ENCODE measurements at places on chromosomes 5 and 9.
A peak's percentile ranks its signal among the peaks of the same experiment; 100 is the strongest.

- DNase-seq, result no peak
Measured at GRCh38 chr5:1784197-1785050, 15.2 kb downstream of the MRPL36 start.

GRCh38 chr9:131818089-131818488 lies 78.2 kb upstream of the RAPGEF1 start:
- DNase-seq, result no peak

- DNase-seq, result no peak
Measured at GRCh38 chr9:16720386-16720785, 150.1 kb downstream of the BNC2 start.

DNA sequence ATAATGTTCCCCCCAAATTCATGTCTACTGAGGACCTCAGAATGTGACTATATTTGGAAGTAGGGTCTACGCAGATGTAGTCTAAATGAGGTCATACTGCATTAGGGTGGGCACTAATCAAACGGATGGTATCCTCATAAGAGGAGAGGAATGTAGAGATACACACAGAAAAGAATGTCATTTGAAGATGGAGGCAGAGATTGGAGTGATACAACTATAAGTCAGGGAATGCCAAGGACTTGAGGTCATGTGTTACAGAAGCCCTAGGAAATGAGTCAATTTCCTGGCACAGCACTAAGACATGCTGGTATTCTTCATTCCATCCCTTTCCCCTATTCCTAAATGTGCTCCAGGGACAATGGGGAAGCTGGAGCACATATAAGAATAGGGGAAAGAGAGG lies 758 bp upstream of the PDCD1LG2 start:
- peak; percentile 15 for DNase-seq

DNA sequence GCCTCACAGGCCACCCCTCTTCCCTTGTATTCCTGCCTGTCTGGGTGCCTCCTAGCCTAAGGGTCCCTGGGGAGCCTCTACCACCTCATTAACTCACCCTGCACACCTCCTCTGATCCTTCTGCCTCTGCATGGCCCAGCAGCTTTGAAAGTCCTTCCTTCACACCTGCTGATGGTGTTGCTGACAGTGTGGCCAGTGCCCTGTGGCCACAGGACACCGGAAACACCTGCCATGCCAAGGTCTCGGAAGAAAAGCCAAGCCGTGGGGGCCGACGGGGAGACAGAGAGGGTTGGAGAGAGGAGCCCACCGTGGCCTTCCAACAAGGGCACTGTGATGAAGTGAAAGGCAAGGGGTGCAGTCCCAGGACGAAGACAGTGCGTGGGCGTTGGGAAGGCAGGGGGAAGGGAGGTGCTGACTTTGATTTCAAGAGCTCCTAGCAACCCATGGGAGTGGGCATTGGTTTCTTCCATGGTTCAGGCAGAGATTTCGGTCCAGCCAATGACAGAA lies 4.1 kb downstream of the BTNL9 start:
- DNase-seq, result no peak

DNA sequence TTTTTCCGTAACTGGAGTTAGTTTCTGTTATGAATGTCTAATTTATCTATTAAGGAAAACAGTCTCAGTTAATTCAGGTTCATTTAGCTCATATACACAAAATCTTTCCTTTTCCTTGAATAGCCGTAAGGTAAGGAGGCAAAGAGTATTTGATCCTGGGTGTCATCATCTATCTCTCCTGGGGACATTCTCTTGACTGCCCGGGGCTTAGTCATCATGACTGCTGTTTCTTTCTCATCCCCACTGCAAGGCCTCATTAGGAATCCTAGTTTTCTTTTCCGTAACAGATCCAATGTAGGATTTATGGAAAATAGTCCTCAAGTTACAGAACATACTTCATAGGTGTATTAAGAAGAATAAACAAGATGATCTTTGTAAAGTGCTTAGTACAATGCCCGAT lies 134.9 kb upstream of the CHD1 start:
- no peak for DNase-seq

DNA sequence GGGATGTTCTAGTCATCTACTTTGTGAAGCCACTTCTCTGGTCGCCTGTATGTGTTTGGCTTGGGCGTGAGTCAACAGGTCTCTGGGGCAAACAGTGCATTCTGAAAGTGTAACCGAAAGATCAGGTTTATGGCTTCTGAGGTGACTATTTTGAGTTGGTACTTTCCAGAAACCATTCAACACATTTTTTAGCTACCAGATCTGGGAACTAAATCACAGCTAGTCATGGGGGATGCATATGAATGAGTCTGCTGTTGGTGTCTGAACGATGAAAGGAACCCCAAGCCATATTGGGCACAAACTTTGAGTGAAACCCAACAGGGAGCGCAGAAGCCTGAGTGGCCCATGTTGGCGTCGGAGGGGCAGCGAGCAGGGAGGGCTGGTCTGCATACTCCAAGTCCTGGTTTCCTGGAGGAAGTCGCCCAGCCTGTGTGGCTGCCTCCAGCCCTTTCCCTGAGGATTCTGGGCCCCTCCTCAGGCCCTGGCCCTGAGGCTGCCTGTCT lies 35.3 kb downstream of the UBE2QL1 start:
- DNase-seq, result no peak

DNA sequence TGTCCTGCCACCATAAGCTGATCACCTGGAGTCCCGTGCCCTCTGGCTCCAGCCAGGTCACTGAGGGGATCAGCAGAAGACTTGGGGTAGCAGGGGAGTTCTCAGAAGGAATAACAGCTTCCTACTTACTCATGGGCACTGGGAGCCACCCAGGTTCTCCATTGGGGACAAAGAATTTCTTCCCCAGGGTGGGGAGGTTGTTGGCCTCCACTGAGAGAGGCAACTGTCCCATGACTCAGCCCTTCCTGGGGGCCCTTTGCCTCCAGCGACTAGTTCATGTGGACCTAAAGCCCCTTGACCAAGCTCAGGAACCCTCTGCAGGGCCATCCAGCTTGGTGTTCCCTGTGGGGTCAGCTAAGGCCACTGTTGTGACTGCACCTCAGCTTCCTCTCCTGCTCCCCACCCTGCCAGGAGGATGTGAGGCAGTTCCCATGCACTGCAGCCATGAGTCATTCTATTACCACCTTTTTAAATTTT lies 175.0 kb downstream of the AUH start:
- DNase-seq, result peak; percentile 68

GRCh38 chr9:33116860-33117259 lies 40.4 kb upstream of the SMU1 start:
- no peak for DNase-seq

- DNase-seq, result no peak
Measured at GRCh38 chr5:147204576-147204975, 30.2 kb upstream of the STK32A start.

GRCh38 chr5:55437859-55438206 lies 96.9 kb downstream of the PLPP1 start:
- no peak for DNase-seq

DNA sequence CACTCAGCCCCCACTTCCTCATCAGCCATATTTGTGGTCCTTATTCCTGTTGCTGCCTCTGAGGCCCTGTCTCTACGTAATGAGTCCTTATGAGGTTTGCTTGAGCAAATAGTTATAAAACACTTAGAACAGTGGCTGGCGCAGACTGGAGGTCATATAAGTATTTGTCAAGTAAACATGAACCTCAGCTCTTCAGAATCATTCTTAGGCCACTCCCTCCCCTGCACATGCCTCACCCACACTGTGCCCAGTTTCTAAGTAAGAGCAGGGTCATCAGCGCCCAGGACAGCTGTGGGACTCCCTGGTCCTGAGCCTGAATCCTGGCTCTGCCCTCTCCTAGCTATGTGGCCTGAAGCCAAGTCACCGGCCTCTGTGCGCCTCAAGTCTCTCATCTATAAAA lies 4.0 kb downstream of the ST6GALNAC4 start:
- DNase-seq, result no peak

GRCh38 chr5:154837009-154837901 lies 13.1 kb downstream of the FAXDC2 start:
- no peak for DNase-seq

GRCh38 chr5:155089643-155090042 lies 76.1 kb downstream of the KIF4B start:
- DNase-seq, result no peak

GRCh38 chr5:68928617-68929302 lies 165.1 kb upstream of the SLC30A5 start:
- DNase-seq, result no peak

DNA sequence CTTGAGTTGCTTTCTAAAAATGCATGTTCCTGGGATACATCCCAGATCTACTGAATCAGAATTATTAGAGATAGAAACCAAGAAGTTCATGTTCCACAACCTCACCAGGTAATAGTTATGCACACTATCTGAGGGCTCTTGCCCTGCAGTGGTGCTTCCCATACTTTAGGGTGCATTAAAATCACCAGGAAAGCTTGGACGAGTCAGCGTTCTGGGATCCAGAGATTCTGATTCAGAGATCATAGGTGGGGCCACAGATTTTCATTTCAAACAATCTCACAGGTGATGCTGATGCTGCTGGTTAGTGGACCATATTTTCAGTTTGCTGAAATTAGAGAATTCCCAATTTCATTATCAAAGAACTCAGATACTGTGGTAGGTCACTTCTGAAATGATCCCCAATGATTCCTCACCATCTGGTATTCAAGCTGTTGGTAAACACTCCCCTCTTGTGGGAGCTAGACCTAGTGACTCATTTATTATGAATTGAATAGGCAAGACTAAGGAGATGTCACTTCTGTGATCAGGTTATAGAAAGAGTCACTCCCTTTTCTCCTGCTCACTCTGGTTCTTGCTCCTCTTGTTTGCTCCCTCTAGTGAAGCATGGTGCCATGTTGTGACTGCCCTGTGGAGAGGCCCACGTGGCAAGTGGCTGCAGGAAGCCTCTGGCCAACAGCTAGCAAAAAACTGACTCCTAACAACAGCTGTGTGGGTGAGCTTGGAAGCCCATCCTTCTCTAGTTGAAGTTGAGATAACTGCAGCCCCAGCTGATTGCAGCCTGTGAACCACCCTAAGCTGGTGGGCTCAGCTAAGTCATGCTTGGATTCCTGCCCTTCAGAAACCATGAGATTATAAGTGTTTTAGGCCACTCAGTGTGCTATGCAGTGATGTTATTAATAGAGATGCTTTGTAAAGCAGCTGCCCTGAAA lies 59.8 kb downstream of the SH3TC2 start:
- peak; percentile 69 for DNase-seq

- DNase-seq, result no peak
Measured at GRCh38 chr5:137340881-137341280, 158.2 kb downstream of the SPOCK1 start.

DNA sequence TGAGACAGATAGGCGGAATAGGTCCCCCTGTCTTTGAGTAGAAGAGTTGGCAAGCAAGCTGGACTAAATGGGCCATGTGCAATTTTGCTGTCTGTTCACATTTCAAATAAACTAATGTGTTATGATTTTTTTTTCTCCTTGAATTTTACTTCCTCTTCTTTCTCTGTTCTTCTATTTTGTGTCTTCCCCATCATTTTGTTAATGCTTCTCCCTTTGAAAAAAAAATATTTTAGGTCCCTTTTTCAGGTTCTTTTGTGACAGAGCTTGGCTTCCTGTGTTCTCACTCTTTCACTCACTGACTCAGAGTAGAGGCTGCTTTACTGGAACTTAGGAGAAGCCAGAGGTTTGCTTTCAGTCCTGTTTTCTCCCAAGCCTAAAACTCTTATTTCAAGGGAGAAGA lies 48.1 kb downstream of the PTCD2 start:
- DNase-seq, result no peak

GRCh38 chr9:77965445-77966123 lies 66.0 kb downstream of the GNAQ start:
- no peak for DNase-seq

GRCh38 chr9:69572611-69573010 lies 99.6 kb downstream of the APBA1 start:
- DNase-seq, result no peak

- peak; percentile 74 for DNase-seq
Measured at GRCh38 chr5:107705402-107706014, 34.8 kb upstream of the EFNA5 start.

- no peak for DNase-seq
Measured at GRCh38 chr9:93523518-93524144, 52.8 kb upstream of the PHF2 start.

DNA sequence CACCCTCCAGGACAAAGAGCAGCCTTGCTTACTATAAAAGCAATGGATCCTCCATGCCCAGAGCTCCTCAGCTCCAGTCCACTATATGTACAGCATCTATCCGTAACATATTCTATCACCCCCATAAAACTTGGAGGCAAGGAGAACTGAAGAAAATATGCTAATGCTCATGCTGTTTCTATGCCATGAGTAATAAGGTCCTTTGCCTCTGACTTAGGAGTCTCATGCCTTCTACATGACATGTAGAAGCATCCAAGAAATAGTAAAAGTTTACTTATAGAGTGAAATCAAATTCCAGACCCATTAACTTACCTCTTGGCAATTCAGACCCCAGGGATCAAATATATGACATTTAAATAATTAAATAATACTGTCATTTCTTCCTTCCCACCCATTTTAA lies 33.7 kb downstream of the SSBP2 start:
- no peak for DNase-seq

DNA sequence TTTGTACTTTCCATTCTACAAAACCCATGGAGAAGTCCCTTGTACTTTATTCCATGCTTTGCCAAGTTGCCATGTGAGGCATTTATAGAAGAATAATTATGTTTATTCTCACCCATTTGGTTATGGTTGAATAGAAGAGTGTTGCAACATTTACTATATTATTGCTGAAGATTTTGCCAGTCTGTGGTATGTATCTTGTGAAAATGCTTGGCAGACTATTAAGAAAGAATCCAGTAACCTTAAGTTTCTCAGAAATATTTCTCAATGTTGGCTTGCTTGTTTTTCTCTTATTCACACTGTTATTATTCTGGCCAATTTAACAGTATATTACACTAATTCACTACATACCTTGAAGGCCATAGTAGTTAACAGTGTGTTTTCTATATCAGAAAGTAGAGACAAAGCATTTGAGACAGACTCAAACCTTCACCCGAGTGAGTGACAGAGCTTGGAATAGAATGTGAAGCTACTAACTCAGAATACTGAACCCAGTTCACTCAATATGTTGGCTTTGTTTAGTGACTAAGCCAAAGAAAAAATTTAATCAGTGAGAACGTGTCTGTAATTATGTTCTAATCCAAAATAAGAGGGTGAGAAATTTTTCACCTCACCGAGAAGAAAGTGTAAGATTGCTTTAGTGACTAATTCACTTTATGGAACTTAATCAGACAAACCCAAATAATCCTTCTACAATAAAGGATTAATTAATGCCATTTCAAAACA lies 184.4 kb downstream of the CWC27 start:
- no peak for DNase-seq

GRCh38 chr5:129120158-129120581 lies 25.6 kb downstream of the ISOC1 start:
- DNase-seq, result no peak

GRCh38 chr9:133730994-133731715 lies 7.0 kb downstream of the SARDH start:
- no peak for DNase-seq

GRCh38 chr5:115507681-115508080 lies 36.9 kb downstream of the FEM1C start:
- DNase-seq, result no peak

GRCh38 chr5:153919161-153919560 lies 119.5 kb downstream of the FAM114A2 start:
- DNase-seq, result no peak

- DNase-seq, result no peak
Measured at GRCh38 chr9:109735801-109736200, 44.2 kb upstream of the PALM2AKAP2 start.

- no peak for DNase-seq
Measured at GRCh38 chr9:124180557-124180956, 77.2 kb upstream of the NEK6 start.

- no peak for DNase-seq
Measured at GRCh38 chr5:30808996-30809395, 384.5 kb upstream of the CDH6 start.
